ENCODE measurements at places on chromosomes 16 and 17.

GRCh38 chr16:13992976-13993375 lies 73.0 kb downstream of the ERCC4 start:
- DNase-seq, result no peak

GRCh38 chr17:5618476-5618875 lies 34.2 kb upstream of the NLRP1 start:
- no peak for DNase-seq

- no peak for DNase-seq
Measured at GRCh38 chr17:15479703-15480102, 12.3 kb upstream of the CDRT4 start.

GRCh38 chr16:50272687-50273381 lies 6.5 kb downstream of the ADCY7 start:
- no peak for DNase-seq

GRCh38 chr17:32943206-32943605 lies 15.3 kb downstream of the TMEM98 start:
- no peak for DNase-seq

DNA sequence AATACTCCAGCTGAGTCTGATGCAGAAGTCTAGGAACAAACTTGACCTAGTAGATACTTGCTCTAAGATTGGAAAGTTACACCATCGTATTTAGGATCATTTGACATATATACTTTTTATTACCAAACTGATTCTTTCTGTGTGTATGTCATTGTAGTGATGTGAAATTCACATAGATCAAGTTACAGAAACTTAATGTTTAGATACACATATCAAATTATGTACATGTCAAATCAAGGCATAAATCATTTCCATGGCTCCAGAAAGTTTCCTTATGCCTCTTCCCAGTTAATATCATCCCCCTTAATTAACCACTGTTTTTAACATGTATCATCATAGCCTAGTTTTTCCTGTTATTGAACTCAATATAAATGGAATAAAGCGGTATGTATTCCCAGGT lies 292.0 kb upstream of the CDH11 start:
- no peak for DNase-seq

- DNase-seq, result no peak
Measured at GRCh38 chr16:76389126-76389525, 111.9 kb downstream of the CNTNAP4 start.

GRCh38 chr17:63222655-63223054 lies 223.5 kb downstream of the CYB561 start:
- no peak for DNase-seq

DNA sequence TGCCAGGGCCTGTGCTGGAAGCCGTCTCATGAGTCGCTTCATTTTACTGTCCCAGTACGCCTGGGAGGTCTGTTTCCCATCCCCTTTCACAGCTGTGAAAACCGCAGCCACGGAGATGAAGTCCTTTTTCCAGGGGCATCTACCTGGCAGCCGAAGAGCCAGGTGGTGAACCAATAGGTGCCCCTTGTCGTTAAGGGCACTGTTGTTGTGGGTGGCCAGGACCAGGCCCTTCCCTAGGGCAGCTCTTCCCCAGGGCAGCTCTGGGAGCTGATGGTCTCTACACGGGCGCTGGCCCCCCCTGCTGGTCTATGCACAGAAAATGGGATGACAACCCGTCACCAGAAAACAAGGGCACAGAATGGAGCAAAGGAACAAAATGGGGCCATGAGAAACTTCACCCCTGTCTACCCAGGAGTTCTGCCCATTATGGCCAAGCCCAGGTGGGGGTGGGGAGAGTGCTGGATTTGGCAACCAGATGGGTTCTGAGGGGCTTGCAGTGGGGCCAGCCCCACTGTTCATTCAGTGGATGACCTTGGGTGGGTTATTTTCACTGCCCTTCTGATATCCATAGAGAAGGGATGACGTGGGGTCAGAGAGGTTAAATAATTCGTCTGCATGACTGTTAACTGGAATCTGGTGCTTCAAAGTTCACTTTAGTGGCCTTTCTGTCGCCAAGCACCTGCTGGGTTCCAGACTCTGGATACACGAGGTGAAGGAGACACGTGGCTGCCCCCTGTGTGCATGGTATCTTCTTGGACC lies 11.5 kb downstream of the RMI2 start:
- peak; percentile 76 for DNase-seq

- peak; percentile 32 for DNase-seq
Measured at GRCh38 chr17:34713687-34714086, 134.3 kb downstream of the TMEM132E start.

DNA sequence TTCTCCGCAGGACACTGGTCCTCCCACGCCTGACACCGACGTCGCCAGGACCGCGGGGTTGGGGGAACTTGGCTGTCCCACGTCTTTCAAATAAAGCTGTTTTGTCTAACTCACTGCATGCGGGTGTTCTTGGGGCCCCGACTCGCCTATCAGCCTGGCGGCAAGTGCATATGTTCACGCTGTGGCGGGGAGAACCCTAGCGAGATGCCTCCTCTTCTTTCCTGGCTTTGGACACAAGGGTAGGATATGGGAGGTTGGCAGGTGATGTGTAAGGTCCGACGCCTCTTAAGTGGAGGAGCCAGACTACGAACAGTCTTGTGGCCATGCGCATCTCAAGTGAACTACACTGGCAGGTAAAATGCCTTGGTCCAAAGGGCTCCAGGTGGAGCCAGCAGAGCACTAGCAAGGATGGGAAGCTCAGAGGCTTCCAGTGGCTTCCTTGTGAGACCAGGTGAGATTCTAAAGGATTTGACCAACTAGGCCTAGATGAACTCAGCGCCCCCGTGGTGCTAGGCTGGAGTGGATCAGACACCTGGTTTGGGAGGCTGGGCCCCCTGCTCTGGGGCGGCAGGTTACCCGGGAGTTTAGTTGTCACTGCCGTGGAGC lies 873 bp upstream of the RPS2 start:
- no peak for DNase-seq

GRCh38 chr16:77613095-77613494 lies 109.2 kb upstream of the NUDT7 start:
- no peak for DNase-seq

DNA sequence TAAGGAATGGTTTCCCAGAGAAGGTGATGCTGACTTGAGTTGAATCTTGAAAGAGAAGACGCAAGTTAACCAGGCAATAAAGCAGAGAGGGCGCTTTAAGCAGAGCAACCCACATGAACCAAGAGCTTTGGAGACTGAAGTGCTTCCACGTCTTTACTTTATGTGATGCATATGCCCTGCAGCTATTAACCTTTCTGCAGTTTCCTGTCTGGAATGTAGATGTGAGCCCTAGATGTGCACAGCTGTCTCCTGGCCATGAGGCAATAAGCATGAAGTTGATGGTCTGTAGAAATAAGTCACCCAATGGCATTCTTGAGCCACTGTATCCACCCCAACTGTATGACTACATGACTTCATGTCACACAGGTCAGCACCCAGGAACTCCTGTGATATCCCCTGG lies 5.7 kb upstream of the CHST4 start:
- DNase-seq, result no peak

- no peak for DNase-seq
Measured at GRCh38 chr17:42989141-42989540, 8.8 kb downstream of the RUNDC1 start.

DNA sequence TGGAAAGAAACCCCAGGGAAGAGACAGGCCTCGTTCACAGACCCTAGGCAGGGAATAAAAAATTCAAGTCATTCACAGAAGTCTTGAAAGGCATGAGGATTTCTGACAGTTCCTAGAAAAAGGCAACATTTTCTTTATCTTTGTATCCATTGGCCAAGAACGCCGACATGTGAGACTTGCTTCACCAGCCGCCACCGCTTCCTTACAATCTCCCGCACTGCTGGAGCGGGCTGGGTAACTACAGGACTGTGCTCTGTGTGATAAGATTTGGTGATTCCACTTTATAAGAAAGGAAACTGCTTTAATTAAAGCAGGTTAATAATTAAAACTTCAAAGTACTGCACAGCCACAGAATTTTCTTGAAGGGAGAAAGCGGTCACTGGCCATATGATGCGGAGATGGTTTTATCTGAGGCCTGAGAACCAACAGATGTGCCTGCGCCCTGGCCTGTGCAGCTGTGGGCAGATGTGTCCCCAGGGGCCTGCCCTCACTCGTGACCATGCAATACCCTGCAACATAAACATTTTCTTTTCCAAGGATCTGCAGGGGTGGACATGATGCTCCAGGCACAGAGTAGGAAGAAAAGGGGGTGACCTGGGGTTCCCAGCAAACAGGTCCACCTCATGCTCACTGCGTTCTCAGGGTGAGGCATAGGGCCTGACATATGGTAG lies 13.0 kb upstream of the LGALS3BP start:
- no peak for DNase-seq

GRCh38 chr16:79609861-79610260 lies 9.3 kb upstream of the MAF start:
- no peak for DNase-seq

DNA sequence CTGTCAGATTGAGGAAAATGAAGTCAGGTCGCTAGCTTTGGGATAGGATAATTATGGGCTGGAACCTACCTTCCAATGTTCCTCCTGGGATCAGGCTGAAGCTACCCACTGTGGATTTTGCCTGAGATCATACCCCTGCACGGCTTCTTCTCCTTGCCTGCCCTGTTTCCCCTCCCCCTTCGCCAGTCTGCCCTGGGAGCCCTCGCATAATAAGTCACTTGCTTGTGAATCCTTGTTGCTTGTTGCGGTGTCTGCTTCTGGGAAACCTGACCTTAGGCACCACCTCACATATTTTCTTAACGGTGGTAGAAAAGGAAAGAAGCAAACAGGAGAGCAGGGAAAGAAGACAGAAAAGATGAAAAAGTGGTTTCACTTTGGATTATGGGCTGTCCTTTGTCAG lies 13.3 kb upstream of the PMP22 start:
- DNase-seq, result no peak

- no peak for DNase-seq
Measured at GRCh38 chr17:49707246-49707607, 537 bp downstream of the SLC35B1 start.

GRCh38 chr16:56600398-56600999 lies 7.9 kb upstream of the MT2A start:
- no peak for DNase-seq

GRCh38 chr17:18963126-18964017 lies 11.4 kb downstream of the SLC5A10 start:
- DNase-seq, result no peak

DNA sequence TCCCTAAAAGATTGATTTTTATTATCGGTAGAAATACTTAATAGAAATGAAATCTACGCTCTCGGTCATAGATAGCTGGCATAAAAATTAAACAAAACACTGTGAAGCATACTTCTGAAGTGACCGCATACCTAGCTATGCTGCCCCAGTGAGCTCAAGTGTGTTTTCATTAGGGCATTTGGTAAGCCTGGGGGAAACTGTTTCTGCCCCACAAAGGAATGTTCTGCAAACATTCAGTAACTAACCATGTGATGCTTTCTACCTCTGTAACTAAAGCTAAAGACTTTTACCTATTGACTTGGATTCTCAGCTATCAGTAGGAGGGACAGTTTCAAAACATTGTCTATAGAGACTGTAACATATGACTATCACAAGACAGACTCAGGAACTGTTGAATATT lies 93.5 kb upstream of the HSBP1 start:
- DNase-seq, result no peak

GRCh38 chr17:79852748-79853147 lies 13.5 kb upstream of the CBX4 start:
- no peak for DNase-seq

GRCh38 chr16:84819644-84820304 lies at the start of gene CRISPLD2:
CRISPLD2 (plus strand) TSS chr16:84819985; CDS start chr16:84838496, 18,511 bp downstream.
- DNase-seq, result peak; percentile 95

DNA sequence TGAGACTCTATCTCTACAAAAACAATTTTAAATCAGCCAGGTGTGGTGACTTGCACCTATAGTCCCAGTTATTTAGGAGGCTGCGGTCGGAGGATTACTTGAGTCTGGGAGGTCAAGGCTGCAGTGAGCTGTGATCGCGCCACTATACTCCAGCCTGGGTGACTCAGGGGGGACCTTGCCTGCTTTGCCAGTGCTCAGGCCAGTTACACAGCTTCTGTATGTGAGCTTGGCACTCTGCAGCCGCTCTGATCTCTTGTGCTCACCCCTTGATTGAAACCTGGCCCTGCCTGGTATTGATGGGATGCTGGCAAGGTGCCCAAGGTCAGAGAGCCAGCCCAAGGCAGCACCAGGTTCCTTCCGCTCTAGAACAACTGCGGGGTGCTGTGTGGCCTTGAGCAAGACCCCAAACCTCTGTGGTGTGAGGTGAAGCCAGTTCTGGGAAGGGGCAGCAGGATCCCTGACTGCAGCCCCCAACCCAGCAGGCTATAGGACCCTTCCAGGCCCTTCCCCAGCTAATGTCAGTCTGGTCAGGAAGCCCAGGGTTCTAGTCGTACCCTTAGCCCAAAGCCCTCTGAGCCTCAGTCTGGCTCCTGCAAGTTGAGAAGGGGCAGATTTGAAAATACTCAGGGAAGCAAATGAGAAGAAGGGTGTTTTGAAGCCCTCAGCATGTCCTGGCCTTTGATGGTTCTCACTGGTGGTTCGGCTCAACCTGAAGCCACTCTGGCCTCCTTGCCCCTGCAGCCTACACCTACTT lies 18.9 kb downstream of the MMP15 start:
- DNase-seq, result no peak

DNA sequence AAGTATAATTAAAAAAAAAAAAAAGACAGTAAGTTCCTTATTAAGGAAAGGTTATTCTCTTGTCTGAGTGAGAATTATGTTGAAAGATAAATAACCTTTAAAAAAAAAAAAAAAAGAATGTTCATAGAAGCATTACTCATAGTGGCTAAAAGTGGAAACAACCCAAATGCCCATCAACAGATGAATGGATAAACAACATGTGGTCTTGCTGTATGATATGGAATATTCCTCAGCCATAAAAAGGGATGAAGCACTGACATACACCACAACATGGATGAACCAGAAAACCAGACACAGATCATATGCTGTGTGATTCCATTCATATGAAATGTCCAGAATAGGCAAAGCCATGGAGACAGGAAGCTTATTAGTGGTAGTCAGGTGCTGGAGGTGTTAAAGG lies 9.2 kb upstream of the CCNF start:
- DNase-seq, result no peak

DNA sequence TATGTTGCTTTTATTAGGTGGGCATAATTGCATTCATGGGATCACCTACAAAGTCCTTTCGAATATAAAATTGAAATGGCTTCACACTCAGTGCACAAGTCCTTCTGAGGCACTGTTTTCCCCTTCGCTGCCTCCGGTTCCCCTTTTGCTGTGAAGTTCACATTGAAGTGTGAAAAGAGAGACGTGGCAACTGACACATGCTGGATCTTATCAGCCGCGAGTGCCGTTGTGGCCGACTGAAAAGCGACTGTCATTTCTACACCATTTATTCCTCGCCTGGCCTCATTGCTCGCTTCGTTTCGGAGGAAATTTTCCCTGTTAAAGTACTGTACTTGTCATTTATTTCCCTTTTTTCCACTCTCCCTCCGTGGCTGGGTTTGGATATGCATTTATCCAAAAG lies 423.5 kb downstream of the MAF start:
- no peak for DNase-seq

Data from ecto neural progenitor cell (in vitro differentiated cells).